ENCODE measurements at places on chromosomes 12 and 14.

DNA sequence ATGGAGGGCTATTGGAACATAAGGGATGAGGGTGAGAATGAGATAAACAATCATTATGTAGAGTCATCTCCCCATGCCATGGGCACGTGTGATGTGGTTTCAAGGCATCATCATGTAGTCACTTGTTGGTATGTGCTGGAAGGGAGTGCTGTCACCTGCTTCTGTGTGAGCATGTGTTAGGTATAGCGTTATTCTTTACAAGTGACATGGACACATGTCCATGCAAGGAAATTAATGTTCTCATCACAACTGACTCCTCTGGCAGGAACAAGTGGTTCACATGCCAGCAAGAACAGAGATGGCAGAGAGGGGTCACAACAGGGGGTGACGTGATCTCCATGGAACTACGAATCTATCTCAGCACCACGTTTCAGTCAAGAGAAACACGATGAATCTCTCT, 815.8 kb downstream of the BCL11B start:
- DNase-seq = no peak

- DNase-seq = no peak
These were observed 313.6 kb upstream of the RTL1 start for GRCh38 chr14:101217080-101217463.

DNA sequence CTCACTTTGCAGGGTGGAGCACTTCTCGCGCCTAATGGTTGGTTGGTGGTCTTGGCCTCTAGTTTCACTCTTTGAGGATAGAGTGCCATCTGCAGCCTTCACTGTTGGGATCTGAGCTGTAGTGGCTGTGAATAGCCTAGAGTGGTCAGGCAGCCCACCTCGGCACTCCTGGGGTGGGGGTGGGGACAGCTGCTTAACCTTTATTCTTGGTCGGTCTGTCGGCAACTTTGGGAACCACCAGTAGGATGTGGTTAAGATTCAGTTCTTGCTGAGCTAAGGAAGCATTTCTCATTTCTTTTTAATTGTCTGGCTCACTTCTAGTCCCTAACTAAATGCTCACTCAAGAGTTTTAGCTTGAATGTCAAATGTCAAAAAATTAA, 21.1 kb downstream of the TMBIM6 start:
- DNase-seq = no peak

DNA sequence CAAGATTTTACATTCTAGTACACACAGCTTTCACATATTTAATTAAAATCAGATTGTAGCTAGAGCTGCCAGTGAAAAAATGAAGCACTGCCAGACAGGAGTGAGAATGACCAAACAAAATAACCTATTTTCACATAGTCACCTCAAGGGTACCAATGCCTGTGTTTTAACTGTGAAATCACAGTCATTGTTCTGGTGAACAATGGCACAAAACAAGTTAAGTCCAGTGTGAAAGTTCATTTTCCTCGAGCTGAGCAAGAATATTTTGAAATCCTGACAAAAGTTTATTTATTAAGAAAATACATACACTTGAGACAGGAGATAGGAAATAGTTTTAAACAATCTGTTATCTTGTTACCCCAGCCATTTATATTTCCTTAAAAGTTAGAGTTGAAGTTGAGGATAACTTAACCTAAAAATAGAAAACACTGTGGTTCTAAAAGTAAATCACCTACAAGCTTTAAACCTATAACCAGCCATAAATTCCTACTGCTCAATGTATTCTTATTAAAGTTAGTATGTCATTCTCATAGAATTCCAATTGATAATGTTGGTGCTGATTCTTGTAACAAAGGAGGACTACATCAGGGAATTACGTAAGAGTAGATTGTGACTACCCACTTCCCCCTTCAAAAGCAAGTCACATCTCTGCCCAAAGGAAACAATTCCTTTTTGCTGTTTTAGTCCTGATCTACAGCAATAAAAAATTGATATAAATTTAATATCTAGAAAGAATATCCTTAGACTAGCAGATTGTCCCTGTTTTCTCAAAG, 15.9 kb downstream of the DENND5B start:
- no peak for DNase-seq

DNA sequence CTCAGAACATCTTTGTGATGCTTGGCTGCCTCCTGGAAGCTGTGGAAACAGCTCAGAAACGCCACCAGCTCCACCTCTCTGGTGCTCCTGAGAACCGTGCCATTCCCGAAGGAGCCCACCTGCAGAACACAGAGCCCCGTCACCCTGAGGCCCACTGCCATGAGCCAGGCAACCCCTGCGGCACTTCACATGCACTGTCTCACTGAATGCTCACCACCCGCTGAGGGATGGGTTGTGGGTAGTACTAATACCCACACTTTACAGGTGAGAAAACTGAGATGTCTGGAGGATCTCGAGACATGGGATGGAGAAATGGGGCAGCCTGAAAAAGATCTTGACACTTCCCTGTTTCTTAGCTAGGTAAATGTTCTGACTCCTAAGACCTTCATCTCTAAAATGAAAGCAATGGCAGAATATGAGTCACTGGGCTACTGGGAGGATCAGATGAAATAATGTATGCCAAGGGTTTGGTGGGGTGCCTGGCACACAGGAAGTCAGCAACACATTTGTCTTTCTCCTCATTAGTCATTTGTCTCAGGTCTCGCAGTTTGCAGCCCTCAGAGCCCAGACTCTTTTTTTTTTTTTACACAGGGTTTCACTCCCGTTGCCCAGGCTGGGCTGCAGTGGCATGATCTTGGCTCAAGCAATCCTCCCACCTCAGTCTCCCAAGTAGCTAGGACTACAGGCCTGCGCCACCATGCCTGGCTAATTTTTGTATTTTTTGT, 5.3 kb downstream of the OASL start:
- peak; percentile 47 for DNase-seq

DNA sequence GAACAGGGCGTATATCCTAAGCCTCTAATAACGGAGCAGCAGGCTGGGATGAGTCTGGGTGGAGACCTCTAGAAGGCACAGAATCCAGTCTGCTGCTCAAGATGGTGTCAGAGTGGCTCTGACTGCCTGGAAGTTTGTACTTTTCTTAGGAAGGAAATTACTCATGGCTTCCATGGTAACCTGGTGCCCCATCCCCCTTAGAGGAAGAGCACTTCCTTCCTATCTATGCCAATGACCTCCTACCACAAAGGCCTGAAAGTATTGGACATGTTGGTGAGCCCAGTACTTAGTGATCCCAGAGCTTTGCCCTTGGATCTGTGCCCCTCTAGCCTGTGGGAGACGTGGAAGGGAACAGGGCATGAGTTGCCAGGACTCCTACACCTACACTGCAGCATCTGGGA, 1.5 kb downstream of the BATF start:
- DNase-seq = no peak

- no peak for DNase-seq
These were observed 27.6 kb upstream of the RFLNA start for GRCh38 chr12:124267205-124267778.

GRCh38 chr12:19316425-19316824, 122.9 kb upstream of the AEBP2 start:
- no peak for DNase-seq

DNA sequence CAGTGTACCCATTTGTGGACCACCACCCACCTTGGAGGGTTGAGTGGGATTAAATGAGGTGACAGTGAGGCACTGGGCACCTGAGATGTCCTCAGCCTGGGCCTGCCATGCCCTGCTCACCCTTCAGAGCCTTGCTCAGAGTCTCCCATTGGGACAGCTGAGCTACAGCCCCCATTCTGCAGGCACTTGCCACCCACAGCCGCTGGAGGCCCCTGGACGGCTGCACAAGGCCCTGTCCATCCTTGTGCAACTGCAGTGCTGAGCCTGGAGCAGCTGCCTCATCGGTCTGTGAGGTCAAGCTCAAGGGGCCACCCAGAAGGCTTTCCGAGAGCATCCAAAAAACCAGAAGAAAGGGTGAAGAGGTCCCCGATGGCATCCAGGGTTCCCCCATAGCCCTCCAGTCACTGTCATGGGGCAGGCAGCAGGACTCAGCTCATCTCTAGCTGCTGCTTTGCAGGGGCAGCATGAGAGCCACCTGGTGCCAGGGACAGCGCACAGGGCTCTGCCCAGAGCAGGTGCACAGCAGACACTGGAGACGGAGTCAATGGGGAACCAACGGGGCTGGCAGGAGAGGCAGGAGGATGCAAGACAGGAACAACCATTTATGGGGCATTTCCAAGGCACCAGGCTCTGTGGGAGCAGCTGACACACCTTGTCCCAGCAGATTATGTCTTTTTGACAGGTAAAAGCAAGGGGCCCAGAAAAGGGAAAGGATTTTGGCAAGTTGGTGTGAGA, 84.6 kb downstream of the ARL6IP4 start:
- no peak for DNase-seq

- no peak for DNase-seq
These were observed 37.0 kb upstream of the OTX2 start for GRCh38 chr14:56846970-56847930.

DNA sequence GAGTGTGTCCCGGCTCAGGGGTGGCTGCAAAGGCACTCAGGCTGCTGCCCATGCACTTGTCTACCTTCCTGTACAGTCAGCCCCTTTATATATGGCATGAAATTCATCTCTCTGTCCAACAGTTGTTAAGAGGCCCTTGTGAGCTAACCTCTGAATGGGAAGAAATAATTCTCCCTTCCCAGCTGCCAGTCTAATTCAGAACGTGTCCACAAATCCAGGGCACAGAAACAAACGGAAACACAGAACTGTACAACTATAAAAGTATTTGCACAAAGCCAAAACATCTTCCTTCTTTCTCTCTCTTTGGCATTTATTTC, 849 bp downstream of the KRT5 start:
- DNase-seq = no peak

- no peak for DNase-seq
These were observed 12.7 kb downstream of the ACVRL1 start for GRCh38 chr12:51920046-51920445.

GRCh38 chr14:64202716-64203115, 91.5 kb downstream of the ESR2 start:
- DNase-seq = no peak

DNA sequence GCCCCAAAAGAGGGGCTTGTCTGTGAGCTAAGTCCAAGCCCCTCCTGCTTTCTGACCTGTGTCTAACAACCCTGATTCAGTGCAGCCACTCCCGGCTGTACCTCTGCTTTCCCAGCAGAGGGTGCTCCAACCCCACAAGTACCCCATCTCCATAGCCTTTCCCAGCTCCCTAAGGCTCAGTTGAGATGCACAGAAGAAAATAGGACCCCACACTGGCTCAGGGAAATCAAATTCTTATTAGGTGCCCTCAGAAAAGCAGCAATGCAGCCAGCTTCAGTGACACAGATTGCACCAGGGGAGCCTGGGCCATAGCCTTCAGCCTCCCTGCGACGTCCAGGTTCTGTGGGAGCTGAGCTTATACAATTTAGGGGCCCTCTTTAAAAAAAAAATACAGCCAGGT, 49.9 kb downstream of the LRRC74A start:
- DNase-seq = peak; percentile 32

DNA sequence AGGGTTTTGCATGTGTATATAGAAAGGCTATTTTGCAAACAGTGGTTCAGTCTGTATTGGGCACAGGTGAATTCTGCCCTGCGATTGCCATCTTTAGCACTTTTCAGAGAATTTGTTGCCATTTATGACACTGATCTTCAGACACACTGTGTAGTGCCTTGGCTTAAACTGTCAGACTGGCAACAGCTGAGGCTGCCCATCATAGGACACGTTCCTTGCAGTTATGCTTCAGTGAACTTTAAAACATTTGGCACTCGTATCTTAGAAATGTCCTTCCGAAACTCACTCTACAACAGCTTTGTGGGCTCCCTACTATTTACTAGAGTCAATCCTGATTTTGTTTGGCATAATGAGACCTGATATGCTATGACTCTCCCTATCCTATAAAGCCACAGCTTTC, 29.1 kb downstream of the AP5M1 start:
- no peak for DNase-seq

GRCh38 chr14:96843137-96843536, 46.0 kb downstream of the VRK1 start:
- no peak for DNase-seq

- DNase-seq = no peak
These were observed 243.7 kb downstream of the TMEM132D start for GRCh38 chr12:129659961-129660622.

GRCh38 chr12:106194351-106194750, 53.5 kb downstream of the CKAP4 start:
- no peak for DNase-seq

DNA sequence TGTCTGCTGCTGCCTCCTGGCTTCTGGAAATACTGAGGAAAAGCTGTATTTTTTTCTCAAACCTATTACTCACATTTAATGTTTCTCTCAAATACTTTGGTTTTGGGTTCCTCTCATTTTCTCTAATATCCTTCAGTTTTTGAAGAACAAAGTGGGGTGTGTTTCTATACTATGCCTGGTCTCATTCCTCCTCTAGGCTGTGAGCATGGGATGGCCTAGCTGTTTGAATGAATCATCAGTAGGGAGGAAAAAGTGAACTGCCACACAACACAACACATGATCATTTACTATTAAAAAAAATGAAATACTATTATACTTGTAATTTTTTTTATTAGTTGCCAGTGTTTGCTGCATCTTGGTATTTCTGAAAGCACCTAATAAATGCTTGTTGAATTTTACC, 11.3 kb upstream of the SMCO3 start:
- no peak for DNase-seq

- DNase-seq = no peak
These were observed 644 bp upstream of the OS9 start for GRCh38 chr12:57693317-57693658.

DNA sequence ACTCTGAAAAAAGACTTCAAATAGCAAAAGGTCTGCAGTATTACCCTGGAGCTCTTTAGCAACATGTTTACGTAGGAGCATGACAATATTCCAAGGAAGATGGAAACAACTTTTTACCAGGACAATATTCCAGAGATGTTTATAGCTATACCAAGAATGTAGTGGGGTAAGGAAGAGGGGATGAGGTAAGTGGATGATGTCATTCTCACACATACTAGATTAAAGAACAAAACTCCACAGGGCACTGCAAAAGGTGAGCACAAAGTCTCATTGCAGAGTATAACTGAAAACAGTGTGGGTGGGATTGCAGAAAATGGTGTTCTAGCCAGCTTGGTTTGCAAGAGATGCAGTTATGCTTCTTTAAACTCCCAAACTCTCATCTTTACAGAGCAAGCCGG, 8.4 kb downstream of the CMTM5 start:
- DNase-seq = no peak

- DNase-seq = no peak
These were observed 10.5 kb downstream of the CLEC6A start for GRCh38 chr12:8466241-8466640.

GRCh38 chr12:105920161-105920684, 218.5 kb downstream of the NUAK1 start:
- DNase-seq = no peak

DNA sequence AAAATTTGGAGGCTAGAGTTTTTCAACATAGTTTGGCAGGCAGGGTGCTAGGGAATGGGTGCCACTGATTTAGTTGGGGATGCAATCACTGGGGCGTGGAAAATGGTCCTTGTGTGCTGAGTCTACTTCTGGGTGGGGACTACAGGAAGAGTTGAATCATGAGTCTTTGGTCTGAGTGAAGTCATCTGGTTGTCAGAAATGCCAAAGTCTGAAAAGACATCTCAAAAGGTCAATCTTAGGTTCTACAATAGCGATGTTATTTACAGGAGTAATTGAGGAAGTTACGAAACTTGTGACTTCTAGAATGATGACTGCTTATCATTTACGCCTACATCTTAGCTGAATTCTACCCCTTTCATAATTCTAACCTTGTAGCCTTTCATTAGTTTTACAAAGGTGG, 209.1 kb downstream of the NUBPL start:
- DNase-seq = no peak

- no peak for DNase-seq
These were observed 678 bp downstream of the TRMT61A start for GRCh38 chr14:103529383-103530365.

Data from activated CD4-positive, alpha-beta T cell treated with anti-CD3 and anti-CD28 coated beads, Interleukin-2, amount 50 U/mL, for 4 hours (primary cell).